DMS79 treated with DMSO at 0.1 percent for 48 hours (cell line): ENCODE measurements at places on chromosomes 6 and 20.

GRCh38 chr6:135707426-135707825 is 144.1 kb upstream of the PDE7B start:
- DNase-seq, result no peak

DNA sequence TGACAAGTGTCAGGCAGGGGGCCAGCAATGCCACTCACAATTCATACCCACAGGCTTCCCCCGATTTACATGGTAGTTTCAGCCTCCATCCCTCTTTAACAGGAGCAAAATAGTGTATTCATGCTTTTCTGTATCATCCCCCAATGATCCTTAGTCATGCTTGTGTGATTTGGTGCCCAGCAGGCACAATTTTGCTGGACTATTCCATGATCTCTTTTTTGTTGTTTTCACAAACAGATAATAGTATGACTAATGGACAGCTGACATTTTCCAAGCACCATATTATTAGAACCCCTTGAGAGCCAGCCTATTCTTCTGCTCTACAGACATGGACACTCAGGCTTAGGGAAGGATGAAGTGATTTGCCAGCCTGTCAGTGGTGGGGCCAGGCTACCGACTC is 128.2 kb upstream of the RIPOR2 start:
- no peak for DNase-seq

GRCh38 chr20:13119583-13119982 is 101.5 kb upstream of the ISM1 start:
- peak; percentile 83 for DNase-seq

- no peak for DNase-seq
Measured at GRCh38 chr6:3052481-3053230, 15.6 kb upstream of the RIPK1 start.

DNA sequence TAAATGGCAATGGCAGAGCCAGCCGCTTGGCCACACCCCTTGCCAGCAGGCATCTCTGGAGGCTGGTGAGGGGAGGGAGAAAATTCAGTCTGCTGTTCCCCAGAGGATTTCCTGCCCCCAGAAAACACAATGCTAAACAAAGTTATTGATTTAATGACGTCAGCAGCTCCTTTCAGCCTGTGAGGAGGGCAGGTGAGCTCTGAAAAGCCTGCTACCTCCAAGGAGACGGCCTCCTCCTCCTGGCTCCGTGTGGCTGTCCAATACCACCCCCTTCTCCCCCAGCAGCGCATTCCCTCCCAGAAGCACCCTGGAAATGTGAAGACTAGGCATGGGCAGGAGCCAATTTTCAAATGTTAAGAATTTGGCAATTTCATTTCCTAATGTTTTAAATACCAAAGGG is 393.1 kb downstream of the ZFAND3 start:
- DNase-seq, result peak; percentile 24

DNA sequence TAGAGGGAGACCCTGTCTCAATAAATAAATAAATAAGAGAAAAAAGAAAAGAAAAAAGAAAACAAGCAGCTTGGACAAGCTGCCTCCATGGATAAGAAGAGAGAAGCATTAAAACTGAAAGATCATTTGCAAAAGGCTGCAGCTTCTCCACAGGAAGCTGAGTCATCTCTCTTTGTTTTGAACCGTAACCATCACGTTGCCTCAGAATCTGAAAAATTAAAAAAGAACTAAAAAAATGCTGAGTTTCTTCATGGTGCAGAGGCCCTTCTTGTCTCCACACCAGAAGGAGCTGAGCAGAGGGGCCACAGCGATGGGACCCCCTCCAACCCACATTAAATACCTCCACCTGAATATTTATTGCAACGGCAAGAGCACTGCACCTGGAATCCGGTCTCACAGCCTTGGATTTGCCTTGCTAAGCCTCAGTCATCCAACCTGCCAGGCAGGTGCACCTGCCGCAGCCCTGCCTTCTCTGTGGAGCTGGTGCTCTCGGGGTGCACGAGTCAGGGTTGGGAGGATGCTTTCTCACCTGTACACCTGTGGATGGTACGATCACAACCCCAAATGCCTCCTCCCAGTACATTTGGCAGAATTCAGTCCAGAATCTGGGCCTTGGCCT is 28.1 kb downstream of the TOX2 start:
- DNase-seq, result peak; percentile 30

- DNase-seq, result no peak
Measured at GRCh38 chr20:12581644-12582289, 427.0 kb upstream of the SPTLC3 start.

DNA sequence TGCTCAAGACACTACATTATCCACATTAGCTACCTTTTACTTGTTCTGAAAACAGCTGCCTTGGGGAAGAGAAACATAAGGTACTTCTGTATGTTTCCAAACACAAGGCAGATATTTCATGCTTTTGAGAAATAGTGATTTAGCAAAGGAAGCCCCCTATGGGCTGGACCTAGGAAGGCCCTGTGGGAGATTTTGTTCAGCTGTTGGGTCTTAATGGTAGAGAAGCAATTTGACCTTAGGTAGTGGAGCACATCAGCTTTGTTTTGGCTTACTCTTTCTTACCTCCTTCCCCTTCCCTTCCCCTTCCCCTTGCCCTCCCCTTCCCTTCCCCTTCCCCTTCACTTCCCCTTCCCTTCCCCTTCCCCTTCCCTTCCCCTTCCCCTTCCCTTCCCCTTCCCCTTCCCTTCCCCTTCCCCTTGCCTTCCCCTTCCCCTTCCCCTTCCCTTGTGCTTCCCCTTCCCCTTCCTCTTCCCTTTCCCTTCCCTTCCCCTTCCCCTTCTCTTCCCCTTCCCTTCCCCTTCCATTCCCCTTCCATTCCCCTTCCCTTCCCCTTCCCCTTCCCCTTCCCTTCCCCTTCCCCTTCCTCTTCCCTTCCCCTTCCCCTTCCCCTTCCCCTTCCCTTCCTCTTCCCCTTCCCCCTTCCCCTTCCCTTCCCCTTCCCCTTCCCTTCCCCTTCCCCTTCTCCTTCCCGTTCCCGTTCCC is 84.6 kb downstream of the ANKS1A start:
- DNase-seq, result no peak

- no peak for DNase-seq
Measured at GRCh38 chr20:4091490-4092479, 76.4 kb upstream of the RNF24 start.

- DNase-seq, result no peak
Measured at GRCh38 chr20:58997141-58997770, 9.8 kb downstream of the CTSZ start.

- no peak for DNase-seq
Measured at GRCh38 chr6:66065313-66065712, 358.3 kb upstream of the EYS start.

GRCh38 chr6:123338394-123338793 is 298.4 kb downstream of the TRDN start:
- DNase-seq, result no peak

DNA sequence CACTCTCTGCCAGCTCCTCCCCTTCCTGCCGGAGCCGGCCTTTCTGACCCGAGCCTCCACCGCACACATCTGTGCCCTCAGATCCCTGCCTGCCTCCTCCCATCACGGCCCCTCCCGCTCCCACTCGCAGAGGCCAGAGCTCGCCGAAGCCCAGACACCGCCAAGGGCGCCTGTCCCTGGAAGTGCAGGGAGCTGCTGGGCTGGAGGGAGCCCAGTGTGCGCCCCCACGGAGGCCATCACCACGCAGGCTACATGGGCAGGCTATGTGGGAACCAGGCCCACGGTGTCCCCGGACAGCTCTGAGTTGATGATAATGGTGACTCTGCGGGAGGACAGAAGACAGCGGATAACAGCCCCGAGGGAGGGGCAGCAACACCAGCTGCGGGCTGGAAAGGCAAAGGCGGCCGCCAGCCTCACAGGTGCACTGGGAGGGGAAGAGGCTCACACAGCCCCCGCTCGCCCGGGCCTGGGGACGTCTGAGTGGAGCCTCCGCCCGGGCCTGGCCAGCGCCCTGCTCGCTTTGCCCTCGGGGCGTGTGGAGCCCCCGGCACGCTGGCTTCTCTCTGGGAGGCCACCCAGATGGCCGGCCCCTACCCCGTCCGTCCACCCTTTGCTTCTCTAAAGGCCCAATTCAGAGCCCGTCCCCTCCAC is 154.9 kb downstream of the DLL1 start:
- DNase-seq, result no peak

- DNase-seq, result peak; percentile 46
Measured at GRCh38 chr20:50169329-50169823, 15.9 kb upstream of the PEDS1 start.

- no peak for DNase-seq
Measured at GRCh38 chr20:44069203-44070011, 117.6 kb downstream of the JPH2 start.

GRCh38 chr6:52734072-52734471 is 29.2 kb downstream of the GSTA2 start:
- DNase-seq, result no peak

DNA sequence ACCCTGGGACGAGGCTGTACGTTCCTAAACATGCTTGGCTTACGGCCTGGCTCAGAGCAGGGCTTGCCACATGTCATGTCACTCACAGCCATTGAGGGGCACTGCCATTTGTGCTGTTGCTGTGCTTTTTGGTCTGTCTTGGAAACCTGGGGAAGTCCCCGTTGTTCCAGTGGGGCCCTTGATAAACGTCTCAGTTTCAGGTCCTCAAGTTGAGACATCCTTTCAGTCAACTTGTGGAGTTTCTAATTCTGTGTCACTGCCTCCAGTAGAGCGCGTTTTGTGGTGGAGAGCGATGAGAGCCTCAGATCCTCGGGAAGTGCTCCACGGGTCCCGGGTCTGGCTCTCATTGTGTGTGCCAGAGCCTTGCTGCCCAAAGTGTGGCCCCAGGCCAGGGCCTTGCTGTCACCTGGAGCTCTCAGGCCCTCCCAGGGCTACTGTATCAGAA is 43.0 kb upstream of the CCR6 start:
- DNase-seq, result no peak

- no peak for DNase-seq
Measured at GRCh38 chr6:114940181-114940580, 597.4 kb upstream of the HS3ST5 start.

DNA sequence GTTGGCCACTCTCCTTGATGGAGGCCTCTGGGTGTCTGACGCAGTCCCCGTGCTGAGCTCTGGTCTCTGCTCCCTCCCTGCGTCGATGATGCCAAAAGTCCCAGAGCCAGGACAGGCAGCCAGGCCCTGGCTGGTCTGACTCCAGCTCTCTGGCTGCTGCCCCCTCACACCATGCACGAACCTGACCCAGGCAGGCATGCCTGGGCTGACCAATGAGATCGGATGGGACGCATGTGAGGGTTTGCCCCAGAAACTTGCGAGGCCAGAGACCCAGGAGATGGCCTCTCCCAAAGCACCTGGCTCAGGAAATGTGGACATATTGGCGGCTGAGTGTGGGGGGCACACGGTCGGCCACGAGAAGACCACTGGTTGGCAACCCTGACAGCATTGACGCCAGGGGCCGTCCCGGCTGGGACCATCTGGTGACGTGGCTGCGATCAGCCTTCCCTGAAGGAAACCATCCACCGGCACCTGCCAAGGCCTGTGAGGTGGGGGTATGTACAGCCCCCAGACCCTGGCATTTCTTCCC is 51.2 kb upstream of the FRMD1 start:
- DNase-seq, result no peak
